CD4-positive, alpha-beta memory T cell (primary cell): ENCODE measurements at places on chromosomes 7 and 10.

DNA sequence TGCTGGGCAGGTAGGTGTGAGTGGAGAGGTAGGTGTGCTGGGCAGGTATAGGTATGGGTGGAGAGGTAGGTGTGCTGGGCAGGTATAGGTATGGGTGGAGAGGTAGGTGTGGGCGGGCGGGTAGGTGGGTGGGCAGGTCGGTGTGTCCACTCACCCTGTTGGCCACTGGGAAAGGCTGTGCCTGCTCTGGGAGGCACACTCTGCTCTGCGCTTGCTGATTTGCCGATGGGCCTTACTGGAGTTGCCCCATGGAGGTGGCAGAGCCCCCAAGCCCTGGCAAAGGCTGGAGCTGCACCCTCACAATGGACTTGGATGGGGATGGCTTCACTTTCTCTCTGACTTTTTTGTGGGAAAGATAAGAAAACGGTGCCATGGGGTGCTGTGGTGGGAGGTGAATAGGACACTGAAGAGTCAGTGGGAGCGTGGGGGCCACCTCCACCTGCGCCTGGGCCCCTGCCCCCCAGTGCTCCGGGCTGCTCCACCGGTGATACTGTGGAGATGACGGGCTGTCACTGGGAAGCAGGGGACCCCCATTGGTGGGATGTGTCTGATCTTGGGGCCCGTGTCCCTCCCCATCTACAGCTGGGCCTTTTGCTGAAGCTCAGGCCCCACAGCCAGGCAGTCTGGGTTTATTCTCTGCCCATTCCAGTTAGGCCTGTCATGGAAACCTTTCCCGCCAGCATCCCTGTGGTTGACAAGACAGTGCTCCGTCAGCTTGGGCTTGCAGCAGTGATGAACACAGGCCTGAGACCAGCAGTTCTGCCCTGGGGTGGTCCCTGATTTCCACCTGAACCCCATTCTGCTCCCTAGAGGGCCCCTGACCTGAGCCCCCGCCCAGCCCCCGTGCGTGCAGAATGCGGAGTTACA, 75.0 kb downstream of the NKX6-2 start:
- no peak for DNase-seq

- DNase-seq: no peak
Measured at GRCh38 chr7:24889611-24890010, 90.4 kb downstream of the OSBPL3 start.

GRCh38 chr10:50622706-50623662, 772 bp downstream of the SGMS1 start:
- DNase-seq: peak; percentile 36

DNA sequence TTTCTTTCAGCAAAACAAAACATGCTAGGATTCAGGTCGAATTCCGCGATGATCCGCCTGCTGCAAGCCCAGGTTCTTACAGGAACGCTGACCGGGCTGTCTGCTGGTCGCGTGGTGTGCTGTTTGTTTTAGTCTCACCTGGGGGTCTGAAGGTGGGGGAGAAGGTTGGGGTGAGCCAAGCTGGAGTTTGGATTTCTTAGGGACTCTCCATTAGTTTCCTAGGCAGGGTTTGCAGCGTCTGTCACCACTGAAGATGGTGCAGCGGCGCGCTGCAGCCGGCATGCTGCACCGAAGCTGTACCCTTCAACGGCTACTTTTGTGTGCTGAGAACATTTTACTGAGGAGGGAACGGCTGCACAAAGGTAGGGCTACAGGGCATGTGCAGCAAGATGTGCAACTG, 48.7 kb downstream of the GCC1 start:
- DNase-seq: no peak

DNA sequence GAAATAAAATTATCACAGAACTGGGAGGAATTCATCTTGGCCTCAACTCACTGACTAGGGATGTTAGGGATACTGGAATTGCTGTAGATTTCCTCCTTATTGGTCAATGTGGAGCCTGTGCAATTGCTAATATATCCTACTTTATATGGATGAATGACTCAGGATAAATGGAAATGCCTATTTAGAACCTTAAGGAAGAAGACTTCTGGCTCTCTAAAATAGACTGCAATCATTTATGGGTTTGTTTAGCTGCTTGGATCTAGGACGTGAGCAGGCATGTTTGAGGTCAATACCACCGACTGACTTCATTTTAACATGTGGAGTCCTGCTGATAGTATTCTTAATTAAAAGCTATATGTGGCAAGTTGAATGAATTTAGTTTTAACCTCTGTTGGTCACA, 1040.1 kb upstream of the LRRN3 start:
- no peak for DNase-seq

GRCh38 chr10:105063796-105064195, 422.7 kb downstream of the SORCS3 start:
- DNase-seq: no peak

GRCh38 chr10:132224343-132225072, 37.8 kb downstream of the DPYSL4 start:
- no peak for DNase-seq

DNA sequence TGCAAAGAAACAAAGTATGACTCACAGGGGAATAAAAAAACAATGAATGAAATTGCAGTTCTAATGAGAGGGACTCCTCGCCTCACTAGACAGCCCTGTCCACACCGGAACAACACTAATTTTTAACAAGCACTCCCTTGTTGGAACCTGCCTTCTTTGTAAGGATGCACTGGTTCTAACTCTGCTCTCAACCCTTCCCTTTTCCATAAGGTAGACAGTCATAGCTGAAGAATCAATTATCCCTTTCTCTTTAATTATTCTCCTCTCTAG, 65.1 kb downstream of the TSPAN12 start:
- DNase-seq: no peak

GRCh38 chr10:31288962-31289361, 30.1 kb upstream of the ZEB1 start:
- DNase-seq: no peak

GRCh38 chr7:82051601-82052000, 281.8 kb upstream of the HGF start:
- DNase-seq: no peak

GRCh38 chr7:144018065-144018464, 17.9 kb downstream of the OR6B1 start:
- DNase-seq: no peak

DNA sequence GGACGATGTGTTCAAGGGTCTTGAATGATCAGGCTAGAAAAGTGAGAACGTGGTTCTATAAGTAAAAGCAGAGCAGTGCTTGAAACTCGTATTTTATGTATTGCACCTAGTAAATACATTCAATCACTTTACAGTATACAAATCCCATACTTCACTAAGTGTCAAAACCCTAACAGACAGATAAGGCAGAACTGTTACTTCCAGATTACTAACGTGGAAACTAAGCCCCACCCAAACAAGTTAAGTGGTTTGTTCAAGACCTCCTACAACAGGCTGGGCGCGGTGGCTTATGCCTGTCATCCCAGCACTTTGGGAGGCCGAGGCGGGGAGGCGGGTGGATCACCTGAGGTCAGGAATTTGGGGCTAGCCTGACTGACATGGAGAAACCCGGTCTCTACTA, 9.2 kb upstream of the MYO1G start:
- no peak for DNase-seq

DNA sequence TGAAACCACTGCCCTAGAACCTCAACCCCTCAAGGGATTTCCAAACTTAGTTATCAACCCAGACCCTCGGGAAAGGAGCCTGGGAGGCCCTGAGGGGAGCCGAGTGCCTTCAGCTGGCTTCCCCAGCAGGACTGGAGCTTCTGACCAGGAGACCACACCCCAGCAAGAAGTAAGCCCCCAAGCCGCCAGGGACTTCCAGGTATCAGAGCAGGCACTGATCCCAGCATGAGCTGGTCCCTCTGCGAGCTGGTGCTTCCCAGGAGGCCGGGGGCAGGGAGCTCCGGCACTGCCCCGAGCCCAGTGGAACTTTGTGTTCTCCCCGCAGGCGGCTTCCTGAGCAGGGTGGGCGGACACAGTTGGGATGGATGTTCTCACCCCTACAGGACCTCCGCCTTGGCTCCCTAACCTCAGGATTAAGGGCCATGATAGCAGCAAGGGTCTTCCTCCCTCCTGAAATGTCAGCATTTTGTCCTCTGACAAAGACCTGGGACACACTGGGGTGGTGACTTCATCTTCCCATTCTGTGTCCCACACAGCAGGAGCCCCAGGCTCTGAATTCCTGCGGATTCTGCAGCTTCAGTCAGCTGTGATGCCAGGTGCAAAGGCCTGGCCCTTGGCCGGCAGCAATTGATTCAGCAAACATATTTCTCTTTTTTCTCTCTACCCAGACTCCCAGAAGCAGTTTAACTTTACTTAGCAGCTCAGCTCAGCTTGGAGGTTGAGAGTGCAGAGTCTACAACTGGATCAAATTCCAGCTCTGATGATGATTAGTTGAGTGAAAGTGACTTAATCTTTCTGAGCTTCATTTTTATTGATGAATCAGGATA, 11.6 kb downstream of the ATP6V0E2 start:
- no peak for DNase-seq

- no peak for DNase-seq
Measured at GRCh38 chr10:13617116-13617515, 30.4 kb downstream of the PRPF18 start.

- DNase-seq: no peak
Measured at GRCh38 chr10:72720814-72721660, 29.1 kb downstream of the MCU start.

DNA sequence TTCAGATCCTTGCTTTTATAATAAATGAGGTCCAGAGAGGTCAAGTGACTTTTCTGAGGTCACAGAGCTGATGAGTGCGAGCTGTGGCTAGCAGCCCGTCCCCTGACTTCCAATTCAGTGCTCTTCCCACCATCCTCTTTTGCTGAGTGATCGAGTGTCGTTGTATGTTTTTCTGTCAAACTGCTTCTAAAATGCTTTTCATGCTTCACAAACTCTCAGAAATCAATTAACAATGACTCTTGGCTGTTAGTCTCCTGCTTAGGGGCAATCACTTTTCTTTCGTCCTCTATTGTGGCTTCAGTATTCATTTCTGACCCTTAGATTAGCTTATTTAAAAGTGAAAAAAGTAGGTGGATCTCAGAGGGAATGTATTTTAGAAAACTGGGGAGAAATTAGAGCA, 423.7 kb downstream of the DPP6 start:
- DNase-seq: no peak

DNA sequence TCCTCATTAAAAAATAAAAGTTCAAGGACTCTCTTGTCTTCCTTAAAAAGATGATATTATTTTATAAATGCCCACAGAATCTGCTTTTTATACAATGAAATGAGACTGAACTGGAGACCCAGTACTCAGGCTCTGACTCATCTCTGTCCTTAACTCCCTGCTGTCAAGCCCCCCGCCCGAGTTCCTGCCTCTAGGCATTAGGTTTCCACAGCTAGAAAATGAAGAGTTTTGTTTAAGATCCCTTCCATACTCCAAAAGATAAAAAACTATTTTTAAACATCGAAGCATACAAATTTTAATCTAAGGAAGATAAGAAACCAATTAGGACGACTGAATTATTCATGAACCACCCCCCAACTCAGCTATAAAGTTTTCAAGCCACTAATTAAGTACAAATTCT, 97.7 kb upstream of the FEZF1 start:
- DNase-seq: no peak

- no peak for DNase-seq
Measured at GRCh38 chr7:131931370-131931769, 374.9 kb upstream of the PODXL start.

DNA sequence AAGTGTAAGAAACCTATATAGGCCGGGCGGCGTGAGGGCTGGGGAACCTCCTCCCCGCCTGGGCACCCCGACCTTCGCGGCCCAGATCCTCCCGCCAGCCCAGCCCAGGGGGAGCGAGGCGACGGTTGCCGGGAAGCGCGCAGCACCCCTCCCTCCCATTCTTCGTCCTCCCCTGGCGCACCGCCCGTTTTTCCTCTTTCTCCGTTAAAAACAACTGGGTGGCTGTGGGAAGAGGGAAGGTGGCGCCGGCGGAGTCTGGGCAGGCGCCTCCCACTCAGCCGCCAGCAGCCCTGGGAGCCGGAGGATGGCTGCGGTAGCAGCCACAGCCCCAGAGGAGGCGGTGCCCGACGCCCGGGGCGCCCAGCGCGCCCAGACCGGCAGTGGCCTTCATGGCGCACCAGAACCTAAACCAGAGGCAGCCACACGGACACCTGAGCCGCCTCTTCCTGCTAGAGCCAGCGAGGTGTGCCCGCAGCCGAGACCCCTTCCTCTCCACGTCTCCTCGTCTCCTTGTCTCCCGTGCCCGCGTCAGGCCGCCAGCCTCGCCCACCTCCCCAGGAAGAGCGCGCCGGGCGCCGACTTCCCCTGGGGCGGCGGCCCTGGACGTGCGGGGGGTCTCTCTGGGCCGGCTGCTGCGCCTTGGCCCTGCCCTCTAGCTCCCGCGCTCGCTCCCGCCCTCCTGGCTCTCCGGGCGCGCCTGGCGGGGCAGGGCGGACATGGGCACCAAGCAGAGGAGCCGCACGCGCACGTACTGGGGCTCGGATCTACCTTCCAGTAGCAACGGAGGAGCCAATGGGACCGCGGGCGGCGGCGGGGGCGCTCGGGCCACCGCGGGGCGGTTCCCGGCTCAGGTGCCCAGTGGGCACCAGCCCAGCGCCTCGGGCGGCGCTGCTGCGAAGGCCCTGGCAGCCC, 32.8 kb upstream of the SFTPD start:
- no peak for DNase-seq

- no peak for DNase-seq
Measured at GRCh38 chr10:19788075-19788686, 28.1 kb upstream of the PLXDC2 start.

- no peak for DNase-seq
Measured at GRCh38 chr7:30705008-30705407, 22.8 kb upstream of the CRHR2 start.

- DNase-seq: no peak
Measured at GRCh38 chr10:96835899-96836298, 3.8 kb downstream of the LCOR start.

- no peak for DNase-seq
Measured at GRCh38 chr10:110479710-110480109, 18.0 kb upstream of the DUSP5 start.

DNA sequence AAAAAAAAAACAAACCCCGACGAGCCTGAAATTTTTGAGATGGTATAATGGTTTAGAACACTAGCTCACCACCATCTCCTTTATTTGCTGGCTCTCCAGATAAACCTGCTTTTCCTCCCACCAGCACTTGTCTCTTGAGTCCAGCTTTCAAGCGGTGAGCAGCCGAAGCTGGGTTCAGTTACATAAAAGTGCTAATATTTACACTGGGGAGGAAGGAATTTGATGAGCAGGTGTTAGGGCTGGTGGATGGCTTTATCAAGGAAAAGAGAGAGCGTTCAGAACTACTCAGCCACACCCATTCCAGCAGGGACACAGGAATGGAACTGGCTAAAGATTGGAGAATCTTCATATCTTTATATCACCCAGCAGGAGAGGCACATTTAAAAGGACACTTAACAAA, 6.6 kb upstream of the CALML3 start:
- no peak for DNase-seq

DNA sequence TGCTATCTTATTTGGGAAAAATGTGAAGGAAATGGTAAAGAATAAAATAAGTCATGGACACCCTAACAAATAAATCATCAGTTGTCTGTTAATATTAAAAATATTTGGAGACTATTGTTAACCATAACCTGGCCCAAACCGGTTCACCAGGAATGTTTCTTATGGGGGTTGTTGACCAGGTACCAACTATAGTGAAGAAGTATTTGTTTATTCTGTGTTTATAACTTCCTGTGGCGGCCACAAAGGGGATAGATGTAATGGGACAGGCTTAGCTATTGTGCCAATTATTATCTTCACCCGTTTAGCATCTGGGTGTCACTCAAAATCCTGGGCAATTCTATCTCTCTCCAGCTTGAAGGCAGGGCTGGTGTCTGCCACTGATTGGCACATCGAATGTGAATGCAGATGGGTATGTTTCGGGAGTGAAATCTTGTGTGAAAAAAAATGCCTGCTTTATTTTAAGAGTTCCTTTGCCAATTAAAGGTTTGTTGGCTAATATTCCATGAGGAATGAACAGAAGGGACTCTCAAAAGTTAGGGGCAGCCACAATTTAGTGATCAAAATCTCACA, 500.9 kb downstream of the ARL4A start:
- DNase-seq: no peak
